Placental epithelial cell (primary cell): ENCODE measurements at places on chromosomes 6 and 20. TPM values are rescaled to one million over a fixed set of nuclear protein-coding genes. Genes with fewer than 3 reads are reported as not detected.

SPTLC3 gene
- 18.5 and 30.6 TPM in 2 replicates for total RNA-seq

CALHM4 gene
- not detected in 2 replicates for total RNA-seq

RBPJL gene
- not detected in 2 replicates for total RNA-seq

TRERF1 gene
- total RNA-seq, result 5.9 and 6.7 TPM in 2 replicates

SIGLEC1 gene
- total RNA-seq, result not detected in 2 replicates

ATG5 gene
- total RNA-seq, result 36.4 and 55.7 TPM in 2 replicates

LST1 gene
- not detected in 2 replicates for total RNA-seq

PPT2 gene
- 59.3 and 66.9 TPM in 2 replicates for total RNA-seq

CLVS2 gene
- total RNA-seq, result 0.54 and 1.6 TPM in 2 replicates

RIPOR2 gene
- total RNA-seq, result 22.8 and 30.5 TPM in 2 replicates

TSBP1 gene
- total RNA-seq, result not detected in 2 replicates

CTAGE9 gene
- total RNA-seq, result 0.11 TPM in 1 of 2 replicates, not detected in the other

GSTA3 gene
- not detected in 2 replicates for total RNA-seq

MUCL3 gene
- total RNA-seq, result not detected in 2 replicates

DEF6 gene
- 10.1 and 15.3 TPM in 2 replicates for total RNA-seq

SALL4 gene
- total RNA-seq, result not detected in 2 replicates
